ENCODE measurements at places on chromosomes 6 and 20.

DNA sequence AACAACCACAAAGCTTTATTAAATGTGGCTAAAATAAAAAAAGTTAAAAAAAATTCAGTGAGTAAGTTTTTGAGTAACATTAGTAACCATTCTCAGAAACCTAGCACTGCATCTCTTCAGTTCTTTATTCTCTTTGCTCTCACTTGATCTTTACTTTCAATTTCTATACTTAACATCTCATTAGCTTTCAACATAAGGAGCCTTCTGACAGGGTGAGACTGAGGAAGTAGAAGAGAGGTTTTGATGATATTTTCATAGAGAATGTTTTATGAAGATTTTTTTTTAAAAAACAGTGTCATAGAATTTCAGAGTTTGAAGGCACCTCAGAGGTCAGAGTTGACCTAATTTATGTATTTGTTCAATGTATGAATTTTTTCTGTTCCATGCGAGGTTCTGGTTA is 60.8 kb downstream of the FAM83B start:
- DNase-seq = no peak
- H3K4me3 ChIP-seq = no peak overlapping the region
- H3K27ac ChIP-seq = no peak overlapping the region
- H3K4me1 ChIP-seq = no peaks in the 10 kb centered on the region

- DNase-seq = no peak
- H3K27me3 ChIP-seq = no peaks in the 10 kb centered on the region
- H3K4me3 ChIP-seq = no peak overlapping the region
Measured at GRCh38 chr6:165514621-165515020, 148.4 kb downstream of the PDE10A start.

DNA sequence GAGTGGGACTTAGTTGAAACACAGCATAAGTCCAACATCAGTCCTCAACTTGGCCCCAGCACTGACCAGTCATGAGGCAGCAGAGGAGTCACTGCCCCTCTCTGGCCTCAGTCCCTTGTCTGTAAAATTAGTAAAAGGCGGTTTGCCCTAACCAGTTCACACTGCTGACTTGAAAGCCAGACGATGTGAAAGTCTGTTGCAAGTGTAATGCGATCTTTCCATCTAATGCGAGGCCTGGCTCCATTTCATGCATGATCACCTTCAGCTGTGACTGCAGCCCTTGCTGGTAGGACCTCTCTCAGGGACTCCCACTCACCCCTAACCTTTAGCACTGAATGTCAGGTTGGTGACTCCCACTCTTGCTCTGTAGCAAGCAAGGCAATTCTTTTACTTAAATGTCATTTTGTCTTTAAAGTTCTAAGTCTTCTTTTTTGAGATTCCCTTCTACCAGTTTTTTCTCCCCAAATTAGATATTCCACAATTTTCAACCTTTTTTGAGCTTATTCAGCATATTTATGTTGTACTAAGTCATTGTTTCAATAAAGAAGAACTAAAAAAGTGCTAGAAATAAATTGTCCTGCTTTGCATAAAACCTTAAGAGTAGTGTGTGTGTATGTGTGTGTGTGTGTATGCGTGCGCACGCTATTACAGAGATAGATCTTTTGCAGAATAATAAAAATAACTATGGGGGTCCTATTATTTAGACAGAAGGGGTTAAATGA is 245.5 kb downstream of the PACRG start:
- H3K27ac ChIP-seq = no peak overlapping the region
- H3K4me3 ChIP-seq = no peak overlapping the region
- H3K36me3 ChIP-seq = no peaks in the 10 kb centered on the region

DNA sequence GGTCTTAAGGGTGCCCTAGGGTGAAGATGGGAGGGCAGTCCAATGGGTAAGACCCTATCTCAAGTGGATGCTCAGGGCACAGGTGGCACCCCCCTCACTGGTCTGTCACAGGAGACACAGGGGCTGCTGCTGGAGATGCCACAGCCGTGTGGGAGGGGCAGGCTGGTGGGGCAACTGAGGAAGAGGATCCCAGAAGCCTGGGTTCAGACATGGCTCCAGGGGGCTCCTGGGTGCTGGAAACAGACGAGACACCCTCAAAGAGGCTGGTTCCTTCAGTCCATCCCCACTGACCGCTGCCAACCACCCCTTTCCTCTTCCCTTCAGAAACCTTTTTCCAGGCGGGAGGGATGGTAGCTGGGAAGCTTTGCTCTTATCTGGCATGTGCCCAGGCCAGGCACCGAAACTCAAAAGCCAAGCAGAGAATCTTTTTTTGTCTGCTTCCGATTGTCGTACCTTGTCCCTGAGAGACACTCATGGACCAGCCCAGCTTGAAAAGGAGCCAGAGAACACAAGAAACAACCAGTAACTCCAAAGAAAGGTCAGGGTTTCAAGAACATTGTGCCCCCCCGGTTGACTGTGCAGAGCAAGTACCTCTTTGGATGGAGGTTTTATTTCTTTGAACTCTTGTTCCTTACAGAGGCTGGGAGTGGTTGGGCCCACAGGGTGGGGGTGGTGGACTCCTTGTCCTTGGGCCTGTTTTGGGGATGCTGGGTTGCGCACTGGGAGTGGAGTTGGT is 28.5 kb upstream of the EMILIN3 start:
- H3K27me3 ChIP-seq = no peaks in the 10 kb centered on the region
- no peaks in the 10 kb centered on the region for H3K4me1 ChIP-seq
- peaks cover 1% of the 10 kb centered on the region for H3K36me3 ChIP-seq
- no peak for DNase-seq
- no peak overlapping the region for H3K4me3 ChIP-seq

- no peaks in the 10 kb centered on the region for H3K27me3 ChIP-seq
- no peaks in the 10 kb centered on the region for H3K36me3 ChIP-seq
- H3K4me1 ChIP-seq = no peaks in the 10 kb centered on the region
- H3K27ac ChIP-seq = no peak overlapping the region
- no peak overlapping the region for H3K4me3 ChIP-seq
Measured at GRCh38 chr20:60587986-60588385, 629.8 kb downstream of the CDH26 start.

DNA sequence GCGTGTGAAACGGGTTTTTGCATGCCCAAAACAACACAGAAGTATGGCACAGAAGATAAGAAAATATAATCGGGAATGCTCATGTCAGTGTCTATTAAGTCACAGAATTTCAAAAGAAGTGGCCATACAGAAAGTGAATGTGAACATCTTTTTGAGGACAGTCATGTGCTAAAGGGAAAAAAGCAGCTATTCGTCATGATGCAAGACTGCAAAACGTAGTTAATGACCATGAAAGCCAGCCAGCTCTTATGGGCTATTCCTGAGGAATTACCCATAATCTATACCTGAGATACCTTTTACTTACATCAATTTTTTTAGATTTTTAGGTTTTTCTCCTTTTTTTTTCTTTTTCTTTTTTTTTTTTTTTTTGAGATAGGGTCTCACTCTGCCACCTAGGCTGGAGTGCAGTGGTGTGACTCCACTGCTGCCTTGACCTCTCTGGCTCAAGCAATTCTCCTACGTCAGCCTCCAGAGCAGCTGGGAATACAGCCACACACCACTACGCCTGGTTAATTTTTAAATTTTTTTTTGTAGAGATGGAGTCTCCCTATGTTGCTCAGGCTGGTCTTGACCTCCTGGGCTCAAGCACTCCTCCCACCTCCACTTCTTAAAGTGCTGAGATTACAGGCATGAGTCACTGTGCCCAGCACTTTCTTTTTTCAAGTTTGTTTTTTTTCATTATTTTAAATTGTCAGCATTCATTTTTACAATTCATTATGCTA is 18.1 kb upstream of the ZBP1 start:
- H3K27ac ChIP-seq = no peak overlapping the region
- peaks cover 3% of the 10 kb centered on the region for H3K27me3 ChIP-seq
- H3K36me3 ChIP-seq = peaks cover 12% of the 10 kb centered on the region
- no peak overlapping the region for H3K4me3 ChIP-seq

DNA sequence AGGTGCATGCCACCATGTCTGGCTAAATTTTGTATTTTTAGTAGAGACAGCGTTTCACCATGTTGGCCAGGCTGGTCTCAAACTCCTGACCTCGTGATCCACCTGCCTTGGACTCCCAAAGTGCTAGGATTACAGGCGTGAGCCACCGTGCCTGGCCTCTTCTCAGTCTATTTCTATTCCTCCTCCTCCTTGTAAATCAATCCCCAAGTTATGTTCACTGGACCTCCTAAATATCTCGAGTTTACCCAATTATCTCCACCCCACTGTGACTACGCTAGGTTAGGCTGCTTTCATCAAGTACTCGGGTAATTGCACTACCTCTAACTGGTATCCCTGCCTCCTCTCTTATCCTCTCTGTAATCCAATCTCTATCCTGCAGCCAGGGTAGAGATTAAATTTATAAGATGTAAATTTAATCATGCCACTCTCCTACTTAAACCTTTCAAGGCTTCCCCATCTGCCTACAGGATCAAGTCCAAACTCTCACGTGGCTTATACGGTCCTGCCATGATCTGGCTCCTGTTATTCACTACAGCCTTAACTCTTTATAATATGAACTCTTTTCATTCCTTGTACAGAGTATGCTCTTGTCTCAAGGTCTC is 837 bp upstream of the MAD2L1BP start:
- peak overlapping the region; percentile 96 for H3K27ac ChIP-seq
- H3K4me1 ChIP-seq = peaks cover 31% of the 10 kb centered on the region
- no peaks in the 10 kb centered on the region for H3K27me3 ChIP-seq
- DNase-seq = no peak
- H3K36me3 ChIP-seq = peaks cover 3% of the 10 kb centered on the region

GRCh38 chr20:944148-944547 is 28.0 kb upstream of the ANGPT4 start:
- H3K36me3 ChIP-seq = no peaks in the 10 kb centered on the region
- DNase-seq = no peak
- H3K4me3 ChIP-seq = no peak overlapping the region
- no peak overlapping the region for H3K27ac ChIP-seq
- H3K27me3 ChIP-seq = peaks cover 19% of the 10 kb centered on the region
- H3K4me1 ChIP-seq = no peaks in the 10 kb centered on the region

- H3K4me3 ChIP-seq = peak overlapping the region; percentile 76
- no peak overlapping the region for H3K27ac ChIP-seq
- DNase-seq = peak; percentile 14
- H3K36me3 ChIP-seq = no peaks in the 10 kb centered on the region
Measured at GRCh38 chr20:17679941-17680835, 1.9 kb downstream of the RRBP1 start.

DNA sequence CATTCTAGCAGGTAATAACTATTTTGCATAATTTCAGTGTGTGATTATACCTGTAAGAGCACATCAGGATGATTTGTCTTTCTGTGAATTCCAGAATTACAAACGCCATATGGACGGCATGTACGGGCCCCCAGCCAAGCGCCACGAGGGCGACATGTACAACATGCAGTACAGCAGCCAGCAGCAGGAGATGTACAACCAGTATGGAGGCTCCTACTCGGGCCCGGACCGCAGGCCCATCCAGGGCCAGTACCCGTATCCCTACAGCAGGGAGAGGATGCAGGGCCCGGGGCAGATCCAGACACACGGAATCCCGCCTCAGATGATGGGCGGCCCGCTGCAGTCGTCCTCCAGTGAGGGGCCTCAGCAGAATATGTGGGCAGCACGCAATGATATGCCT is 122.7 kb downstream of the TMEM242 start:
- DNase-seq = no peak
- no peaks in the 10 kb centered on the region for H3K27me3 ChIP-seq
- peaks cover 29% of the 10 kb centered on the region for H3K36me3 ChIP-seq
- H3K4me3 ChIP-seq = no peak overlapping the region
- H3K4me1 ChIP-seq = peaks cover 6% of the 10 kb centered on the region

Data from memory B cell (primary cell).